ENCODE measurements at places on chromosomes 6 and 20.

GRCh38 chr20:19802492-19803158 is 44.6 kb downstream of the RIN2 start:
- DNase-seq = peak; percentile 10

GRCh38 chr6:42786525-42786985 is 4.7 kb downstream of the BICRAL start:
- DNase-seq = no peak

- no peak for DNase-seq
Observed at GRCh38 chr6:13183415-13184088, 144.8 kb downstream of the TBC1D7 start.

- DNase-seq = no peak
Observed at GRCh38 chr6:131451321-131452144, 121.5 kb upstream of the ARG1 start.

GRCh38 chr6:24464253-24465038 is 24.9 kb downstream of the GPLD1 start:
- DNase-seq = no peak

DNA sequence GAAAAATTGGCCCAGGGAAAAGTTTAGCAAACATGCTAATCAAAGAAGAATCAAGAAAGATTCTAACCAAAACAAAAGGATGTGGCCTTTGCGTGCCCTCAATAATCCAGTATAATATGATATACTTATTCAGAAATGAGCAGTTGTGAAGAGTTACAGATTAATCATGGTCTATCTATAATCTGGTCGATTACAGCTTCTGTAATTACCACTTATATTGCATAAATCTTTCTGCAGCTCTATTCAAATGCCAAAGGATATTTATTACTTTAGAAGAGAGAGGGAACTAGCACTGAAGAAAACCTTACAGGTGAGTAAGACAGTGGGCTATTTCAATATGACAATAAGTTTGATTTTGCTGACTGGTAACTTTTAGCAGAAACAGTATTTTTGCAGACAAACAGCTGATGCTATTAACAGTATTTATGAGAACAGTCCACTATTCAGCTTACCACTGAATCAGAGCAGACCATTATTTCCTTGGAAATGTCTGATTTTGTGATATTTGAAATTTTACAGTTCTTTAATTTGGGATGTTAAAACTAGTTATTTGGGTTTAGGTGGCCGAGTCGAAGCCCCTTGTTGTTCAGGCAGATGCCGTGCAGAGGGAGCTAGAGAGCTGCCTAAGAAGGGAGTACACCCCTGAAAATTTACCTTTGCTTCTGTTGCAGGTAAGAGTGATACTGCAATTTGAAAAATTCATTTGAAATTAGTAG is 92.2 kb downstream of the CEP57L1 start:
- DNase-seq = peak; percentile 21

DNA sequence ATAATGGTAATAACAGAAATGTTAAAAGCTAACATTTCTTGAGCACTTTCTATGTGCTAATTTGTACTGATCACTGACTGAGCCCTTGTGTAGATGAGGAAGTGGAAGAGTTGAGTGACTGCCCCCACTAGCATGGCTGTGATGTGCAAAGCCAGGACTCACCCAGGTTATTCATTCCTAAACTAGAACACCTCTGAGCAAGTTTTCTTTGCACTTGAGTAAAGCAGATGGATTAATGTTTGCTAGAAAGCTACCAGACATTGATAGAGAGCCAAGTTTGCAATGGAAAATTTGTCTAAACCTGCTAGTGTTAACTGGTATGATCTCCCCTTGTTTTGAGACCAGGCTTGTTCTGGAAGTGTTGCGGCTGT is 467.4 kb upstream of the PLCB4 start:
- DNase-seq = peak; percentile 6

GRCh38 chr6:87912102-87912501 is 135.5 kb upstream of the SPACA1 start:
- DNase-seq = no peak

DNA sequence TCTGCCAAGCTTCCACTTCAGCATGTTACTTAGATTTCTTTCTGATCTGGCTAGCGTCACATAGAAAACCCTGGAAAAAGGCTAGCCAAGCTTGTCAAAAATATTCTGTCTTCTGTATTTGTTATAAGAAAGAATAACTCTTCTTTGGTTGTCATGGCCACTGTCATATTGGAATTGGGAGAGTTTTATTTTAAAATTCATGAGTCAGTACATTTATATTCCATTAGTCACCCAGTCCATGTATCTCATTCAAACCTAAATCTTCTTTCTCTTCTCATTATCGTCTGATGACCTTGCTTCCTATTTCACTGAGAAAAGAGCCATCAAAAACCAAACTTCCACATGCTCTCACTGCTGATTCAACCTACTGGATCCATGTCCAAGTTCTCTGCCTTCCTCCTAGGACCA is 65.7 kb downstream of the EPM2A start:
- no peak for DNase-seq

Measured in NCI-H1694 treated with DMSO at 0.1 percent for 48 hours (cell line).